Posterior cingulate gyrus (tissue), 11 donors: ENCODE measurements at places on chromosomes 5 and 9.

GRCh38 chr5:132812781-132813598 is at the start of gene SOWAHA:
SOWAHA (plus strand) TSS chr5:132813302; CDS start chr5:132813622, 320 bp downstream.
- DNase-seq, result peak; percentile 92

DNA sequence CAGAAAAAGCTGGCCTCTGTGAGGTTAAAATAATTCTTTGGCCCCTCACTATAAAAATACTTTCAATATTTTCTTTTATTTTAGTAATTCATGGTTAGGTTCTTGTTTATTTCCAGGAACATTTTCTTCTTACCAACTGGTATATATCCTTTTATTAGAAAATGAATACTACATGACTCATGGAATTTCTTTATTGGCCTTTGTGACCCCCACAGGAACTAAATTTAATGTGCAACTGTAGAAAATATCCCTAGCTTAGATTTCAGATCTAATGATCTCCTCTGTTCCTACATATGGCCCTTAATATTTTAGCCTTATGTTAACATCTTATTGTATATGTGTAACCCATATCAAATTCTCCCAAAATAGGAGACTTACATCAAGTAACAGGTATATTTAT is 429.9 kb downstream of the NR2F1-AS1 start:
- no peak for DNase-seq

DNA sequence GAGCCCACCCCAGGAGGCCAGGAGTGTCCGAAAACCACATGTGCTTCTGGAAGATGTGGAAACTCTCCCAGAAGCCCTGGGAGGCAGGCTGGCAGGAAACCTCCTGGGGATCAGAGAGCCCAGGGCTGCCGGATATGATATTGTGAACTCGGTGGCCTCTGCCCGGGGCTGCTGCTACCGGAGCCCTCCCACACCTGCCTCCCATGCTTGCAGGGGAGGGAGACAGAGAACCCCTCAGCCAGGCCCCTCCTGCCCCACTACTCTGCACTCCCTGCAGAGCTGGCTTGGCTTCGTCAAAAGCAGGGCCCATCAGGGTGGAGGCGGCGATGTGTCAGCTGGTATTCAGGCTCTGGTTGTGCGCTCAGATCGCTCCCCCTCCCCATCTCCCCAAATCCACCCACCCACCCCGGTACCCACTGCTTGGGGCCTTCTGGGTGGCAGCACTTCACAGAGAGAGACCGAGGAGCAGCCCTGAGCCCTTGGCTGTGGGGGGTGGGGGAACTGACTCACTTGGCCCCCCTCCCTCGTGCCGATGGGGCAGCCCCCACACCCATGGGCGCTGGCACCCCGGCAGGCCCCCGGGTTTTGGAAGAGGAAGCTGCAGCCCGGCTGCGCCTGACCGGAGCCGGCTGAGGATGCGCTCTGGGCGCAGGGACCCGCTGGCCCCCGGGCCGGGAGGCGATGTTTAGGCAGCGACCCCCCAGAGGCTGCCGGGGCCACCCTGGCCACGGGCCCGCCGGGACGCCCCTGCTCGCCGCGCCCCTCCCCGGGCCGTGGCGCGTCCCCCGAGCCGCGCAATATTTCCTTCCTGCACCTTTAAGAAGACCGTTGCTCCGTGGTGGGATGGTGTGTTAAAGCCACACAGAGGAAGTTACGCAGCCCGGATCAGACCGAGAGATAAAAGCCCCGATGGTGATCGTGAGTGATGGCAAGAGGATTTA is 786 bp upstream of the NTNG2 start:
- DNase-seq, result no peak

DNA sequence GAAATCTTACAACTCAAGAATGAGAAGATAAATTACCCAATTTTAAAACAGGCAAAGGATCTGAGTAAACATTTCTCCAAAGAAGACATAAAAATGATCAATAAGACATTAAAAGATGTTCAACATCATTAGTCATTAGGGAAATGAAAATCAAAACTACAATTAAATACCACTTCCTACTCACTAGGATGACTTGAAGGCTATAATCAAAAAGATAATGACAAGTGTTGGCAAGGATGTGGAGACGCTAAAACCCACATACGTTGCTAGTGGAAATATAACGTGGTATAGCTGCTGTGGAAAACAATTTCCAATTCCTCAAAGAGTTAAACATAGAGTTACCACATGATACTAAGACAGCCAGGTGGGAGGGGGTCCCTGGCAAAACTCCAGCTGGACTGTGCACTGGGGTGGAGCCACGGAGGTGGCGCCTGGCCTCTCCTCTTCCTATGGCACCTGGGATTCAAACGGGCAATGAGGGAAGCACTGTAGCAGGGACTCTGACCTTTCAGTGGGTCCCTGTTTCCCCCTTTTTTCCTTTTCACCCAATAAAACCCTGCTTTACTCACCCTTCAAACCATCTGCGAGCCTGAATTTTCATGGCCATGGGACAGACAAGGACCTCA is 5.9 kb downstream of the ARSB start:
- no peak for DNase-seq
